ENCODE measurements at places on chromosomes 13 and 19.

DNA sequence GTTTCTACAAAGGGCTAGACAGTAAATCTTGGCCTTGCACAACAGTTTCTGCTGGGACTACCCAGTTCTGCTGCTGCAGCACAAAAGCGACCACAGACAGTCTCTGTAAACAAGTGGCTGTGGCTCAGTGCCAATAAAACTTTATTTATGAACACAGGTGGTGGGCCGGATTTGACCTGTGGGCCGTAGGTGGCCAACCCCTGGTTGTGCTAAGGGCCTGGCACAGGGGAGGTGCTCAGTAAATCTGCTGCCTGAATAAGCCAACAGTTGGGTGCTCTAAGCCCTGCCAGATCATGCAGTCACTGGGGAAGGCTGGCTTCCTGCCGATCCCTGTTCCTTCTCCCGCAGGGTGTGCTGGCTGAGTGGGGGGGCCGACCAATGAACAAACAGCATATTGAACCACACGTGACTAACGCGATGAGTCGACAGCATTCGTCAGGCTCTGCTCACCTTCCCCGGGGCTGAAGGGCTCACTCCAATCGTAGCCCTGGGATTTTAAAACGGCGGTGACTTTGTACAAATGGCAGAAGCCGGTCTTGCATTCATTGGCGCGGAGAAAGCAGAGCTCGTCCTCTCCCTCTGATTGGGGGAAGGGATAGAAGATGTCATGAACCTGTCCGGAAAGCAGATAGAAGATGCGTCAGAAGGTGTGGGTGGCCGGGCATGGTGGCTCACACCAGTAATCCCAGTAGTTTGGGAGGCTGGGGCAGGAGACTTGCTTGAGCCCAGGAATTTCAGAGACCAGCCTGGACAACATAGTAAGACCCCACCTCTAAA is 24.3 kb upstream of the MYDGF start:
- DNase-seq: peak; percentile 87

- peak; percentile 75 for DNase-seq
These were observed 39.3 kb upstream of the GAS6 start for GRCh38 chr13:113902986-113903775.

DNA sequence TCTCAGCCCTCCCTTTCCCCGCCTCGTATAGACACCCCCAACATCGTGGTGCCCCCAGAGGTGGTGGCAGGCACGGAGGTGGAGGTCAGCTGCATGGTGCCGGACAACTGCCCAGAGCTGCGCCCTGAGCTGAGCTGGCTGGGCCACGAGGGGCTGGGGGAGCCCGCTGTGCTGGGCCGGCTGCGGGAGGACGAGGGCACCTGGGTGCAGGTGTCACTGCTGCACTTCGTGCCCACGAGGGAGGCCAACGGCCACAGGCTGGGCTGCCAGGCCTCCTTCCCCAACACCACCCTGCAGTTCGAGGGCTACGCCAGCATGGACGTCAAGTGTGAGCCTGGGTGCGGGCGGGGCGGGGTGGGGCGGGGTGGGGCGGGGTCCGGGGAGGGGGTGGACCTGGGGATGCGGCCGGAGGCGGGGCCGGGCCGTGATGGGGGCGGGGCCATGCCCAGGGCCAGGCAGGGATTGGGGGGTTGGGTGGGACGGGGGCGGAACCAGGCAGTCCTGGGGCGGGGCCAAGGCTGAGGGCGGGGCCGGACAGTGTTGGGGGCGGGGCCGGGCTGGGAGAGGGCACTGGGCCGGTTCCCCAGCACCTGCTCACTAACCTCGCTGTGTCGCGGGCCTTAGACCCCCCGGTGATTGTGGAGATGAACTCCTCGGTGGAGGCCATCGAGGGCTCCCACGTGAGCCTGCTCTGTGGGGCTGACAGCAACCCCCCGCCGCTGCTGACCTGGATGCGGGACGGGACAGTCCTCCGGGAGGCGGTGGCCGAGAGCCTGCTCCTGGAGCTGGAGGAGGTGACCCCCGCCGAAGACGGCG is 7.8 kb downstream of the MAG start:
- DNase-seq: no peak

DNA sequence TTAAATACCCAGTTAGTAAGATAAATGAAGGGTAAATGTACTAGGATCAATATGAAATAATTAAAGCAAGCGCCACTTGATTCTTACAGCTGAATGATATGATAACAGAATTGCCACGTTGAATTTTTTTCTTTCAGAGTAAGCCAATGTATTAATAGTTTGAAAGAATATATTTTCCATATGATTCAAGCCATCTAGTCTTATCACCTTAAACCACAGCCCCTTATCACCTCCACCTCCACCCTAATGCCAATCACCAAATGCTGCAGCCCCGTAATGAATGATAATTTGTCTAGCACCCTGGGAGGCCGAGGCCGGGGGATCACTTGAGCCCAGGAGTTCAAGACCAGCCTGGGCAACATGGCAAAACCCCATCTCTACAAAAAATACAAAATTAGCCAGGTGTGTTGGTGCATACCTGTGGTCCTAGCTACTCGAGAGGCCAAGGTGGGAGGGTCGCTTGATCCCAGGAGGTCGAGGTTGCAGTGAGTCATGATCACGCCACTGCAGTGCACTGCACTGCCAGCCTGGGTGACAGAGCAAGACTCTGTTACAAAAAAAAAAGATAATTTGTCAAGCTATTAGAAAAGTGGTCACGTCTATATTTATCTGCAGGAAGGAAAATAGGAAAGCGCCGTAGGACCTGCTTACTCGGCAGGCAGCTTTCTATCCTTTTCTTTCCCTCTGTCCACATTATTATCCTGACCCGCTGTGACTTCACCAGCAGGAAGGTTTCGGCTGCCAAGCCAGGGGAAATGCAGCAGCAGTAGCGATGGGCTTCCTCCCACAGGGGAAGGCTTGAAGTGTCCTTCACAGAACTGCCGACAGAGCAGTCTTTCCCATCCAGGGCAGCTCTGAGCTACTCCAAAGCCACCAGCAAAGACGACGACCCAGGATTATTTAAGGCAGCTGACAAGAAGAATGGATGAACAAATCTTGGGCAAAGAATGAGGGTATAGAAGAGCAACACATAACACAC is 19.7 kb upstream of the CLN5 start:
- no peak for DNase-seq

DNA sequence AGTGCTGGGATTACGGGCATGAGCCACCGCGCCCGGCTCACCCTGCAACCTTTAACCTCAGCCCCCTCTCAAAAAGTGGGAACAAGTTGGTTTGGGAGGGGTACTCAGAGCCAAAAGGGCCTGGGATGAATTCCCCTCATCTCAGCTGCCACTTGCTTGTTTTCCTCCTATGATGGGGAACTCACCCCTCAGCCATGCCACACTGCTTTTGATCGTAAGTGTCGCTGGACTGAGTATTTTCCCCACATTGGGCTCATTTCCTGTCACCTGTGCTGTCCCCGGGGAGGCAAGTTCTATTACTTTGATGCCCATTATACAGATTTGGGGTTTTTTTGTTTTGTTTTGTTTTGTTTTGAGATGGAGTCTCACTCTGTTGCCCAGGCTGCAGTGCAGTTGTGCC is 6.5 kb downstream of the R3HDM4 start:
- DNase-seq: no peak

GRCh38 chr19:24033963-24034342 is 53.0 kb upstream of the ZNF254 start:
- peak; percentile 55 for DNase-seq

DNA sequence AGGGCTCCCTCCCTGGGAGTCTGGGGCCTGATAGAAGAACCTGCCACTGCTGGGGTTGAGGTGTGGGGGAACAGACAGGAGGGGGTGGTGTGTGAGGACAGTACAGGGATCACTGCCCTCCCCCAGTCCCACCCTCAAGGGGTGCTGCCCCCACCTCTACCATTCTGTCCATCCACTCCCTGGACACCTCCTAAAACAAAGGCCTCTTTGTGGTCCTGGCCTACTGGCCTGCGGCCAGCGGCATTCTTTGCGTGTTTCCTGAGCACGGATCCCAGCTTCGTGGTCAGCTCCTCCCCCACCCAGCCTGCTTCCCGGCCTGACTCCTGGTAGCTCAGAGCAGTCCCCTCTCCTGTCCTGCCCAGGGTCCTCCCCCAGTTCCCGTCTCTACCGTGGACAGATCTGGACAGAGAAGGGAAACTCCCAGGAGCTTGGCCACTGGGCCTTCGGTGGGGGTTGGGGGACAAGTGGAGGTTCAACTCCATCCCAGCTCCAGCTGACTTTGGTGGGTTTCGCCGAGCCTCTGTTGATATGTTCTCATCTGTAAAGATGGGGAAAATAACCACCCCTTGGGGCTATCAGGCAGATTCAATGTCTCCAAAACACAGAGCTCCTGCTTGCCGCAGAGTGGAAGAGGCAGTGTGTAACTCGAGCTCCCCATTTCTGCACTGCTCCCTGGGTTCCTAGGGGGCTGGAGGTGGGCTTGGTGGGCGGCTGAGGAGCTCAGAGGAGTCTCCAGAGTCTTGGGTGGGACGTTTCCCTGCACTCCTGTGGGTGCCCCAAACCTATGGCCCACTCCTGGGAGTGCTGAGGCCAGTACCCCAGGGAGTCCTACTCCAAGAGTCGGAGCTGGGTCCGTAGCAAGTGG is 48.7 kb downstream of the LYL1 start:
- DNase-seq: peak; percentile 98

GRCh38 chr19:11759805-11760204 is 7.0 kb upstream of the ZNF441 start:
- DNase-seq: no peak

DNA sequence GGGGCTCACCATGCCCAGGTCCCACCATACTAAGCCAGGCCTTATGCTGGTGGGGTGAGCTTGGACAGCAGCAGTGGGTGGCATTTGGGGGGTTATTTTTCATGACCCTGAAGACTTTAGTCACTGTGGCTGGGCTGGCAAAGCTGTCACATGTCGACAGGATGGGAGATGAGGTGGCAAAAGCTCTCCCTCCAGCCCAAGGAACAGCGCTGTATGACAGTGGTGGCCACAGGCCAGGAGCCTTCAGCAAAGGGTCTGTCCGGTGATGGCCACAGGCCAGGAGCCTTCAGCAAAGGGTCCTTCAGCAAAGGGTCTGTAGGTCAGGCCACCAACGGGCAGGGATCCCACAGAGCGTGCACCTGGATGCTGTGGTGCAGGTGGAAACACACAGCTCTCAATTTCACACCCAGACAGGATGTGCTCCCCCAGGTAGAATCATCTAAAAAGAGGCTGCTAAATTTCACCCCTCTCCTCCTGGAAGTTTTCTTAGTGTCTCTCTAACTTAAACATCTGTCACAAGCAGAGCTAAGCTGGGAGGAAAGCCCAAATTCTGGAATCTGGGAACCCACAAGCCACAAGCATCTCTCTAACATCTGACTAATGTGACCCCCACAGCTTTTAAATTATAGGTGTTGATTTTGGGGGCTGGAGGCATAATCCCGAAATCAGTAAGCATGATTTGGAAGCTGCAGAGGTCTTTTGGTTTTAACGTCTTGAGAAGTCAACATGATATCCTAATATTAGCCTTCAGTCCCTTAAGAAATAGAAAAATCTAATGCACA is 23.0 kb downstream of the COL4A1 start:
- peak; percentile 97 for DNase-seq

- peak; percentile 54 for DNase-seq
These were observed 475.7 kb downstream of the UQCRFS1 start for GRCh38 chr19:28737021-28737895.

DNA sequence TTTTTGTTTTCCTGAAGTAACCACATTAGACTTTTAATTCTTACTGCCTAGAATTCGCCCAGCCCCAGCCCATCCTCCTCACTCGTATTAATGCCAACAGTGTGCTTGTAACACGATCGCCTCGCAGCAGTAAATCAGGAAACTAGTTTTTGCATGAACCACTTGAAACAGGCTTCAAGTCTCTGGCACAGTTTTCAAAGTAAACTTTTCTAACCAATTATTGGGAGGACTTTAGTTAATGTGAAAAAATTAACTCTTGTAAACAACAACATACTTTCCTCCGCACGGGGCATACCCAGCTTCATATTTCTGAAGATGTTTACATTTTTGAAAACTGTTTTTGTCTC is 39.2 kb downstream of the TNFRSF19 start:
- DNase-seq: peak; percentile 64

GRCh38 chr19:49954092-49954829 is 6.7 kb downstream of the SIGLEC11 start:
- peak; percentile 29 for DNase-seq

DNA sequence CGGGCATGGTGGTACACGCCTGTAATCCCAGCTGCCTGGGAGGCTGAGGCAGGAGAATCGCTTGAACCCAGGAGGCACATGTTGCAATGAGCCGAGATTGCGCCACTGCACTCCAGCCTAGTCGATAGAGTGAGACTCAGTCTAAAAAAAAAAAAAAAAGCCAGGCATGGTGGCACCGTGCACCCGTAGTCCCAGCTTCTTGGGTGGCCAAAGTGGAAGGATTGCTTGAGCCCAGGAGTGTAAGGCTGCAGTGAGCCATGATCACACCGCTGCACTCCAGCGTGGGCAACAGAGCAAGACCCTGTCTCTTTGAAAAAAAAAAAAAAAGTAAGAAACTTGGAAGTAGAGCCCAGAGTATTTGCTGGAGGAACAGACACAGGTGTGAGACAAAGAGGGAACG is 27.7 kb downstream of the CCDC8 start:
- DNase-seq: no peak

- DNase-seq: no peak
These were observed 72.6 kb downstream of the ZNF536 start for GRCh38 chr19:30444686-30445232.

GRCh38 chr13:32968316-32968715 is 47.9 kb upstream of the KL start:
- no peak for DNase-seq

- peak; percentile 91 for DNase-seq
These were observed 4.0 kb upstream of the HOOK2 start for GRCh38 chr19:12779162-12779993.

- DNase-seq: no peak
These were observed 24.4 kb upstream of the NMRK2 start for GRCh38 chr19:3908266-3909054.

- DNase-seq: no peak
These were observed 88.6 kb downstream of the FGF9 start for GRCh38 chr13:21759463-21759862.

DNA sequence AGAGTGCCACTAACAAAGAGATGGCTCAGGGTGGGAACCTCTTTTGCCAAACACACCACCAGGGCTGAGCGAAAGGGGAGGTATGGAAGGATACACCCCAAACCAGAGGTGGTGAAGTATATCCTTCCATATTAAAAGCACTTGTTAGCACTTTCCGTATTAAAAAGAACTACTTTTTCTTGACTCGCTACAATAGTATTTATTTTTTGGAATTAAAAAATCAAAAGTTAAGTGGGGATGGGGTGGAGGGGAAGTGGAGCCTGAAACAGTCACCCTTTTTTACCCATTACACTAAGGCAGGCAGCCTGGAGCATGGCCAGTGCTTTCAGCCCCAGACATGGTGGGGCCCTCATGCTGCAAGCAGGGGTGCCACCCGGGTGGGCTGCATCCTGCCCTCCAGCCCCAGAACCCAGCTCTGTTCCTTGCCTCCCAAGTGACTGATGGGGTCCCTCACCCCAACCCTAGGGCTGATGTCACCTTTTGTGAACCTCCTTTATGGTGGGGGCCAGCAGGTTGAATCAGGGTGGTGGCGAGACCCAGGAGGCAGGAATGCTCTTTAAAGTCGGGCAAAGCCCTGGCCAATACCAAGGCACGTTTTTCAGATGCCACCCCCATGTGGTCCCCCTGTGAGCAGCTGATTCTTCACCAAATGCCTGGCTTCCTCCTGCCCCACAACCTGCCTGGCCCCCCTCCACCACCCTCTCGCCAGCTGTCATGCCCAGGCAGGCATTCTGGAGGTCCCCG is 31.0 kb downstream of the LYL1 start:
- no peak for DNase-seq

GRCh38 chr19:1624458-1624857 is 19.2 kb upstream of the UQCR11 start:
- peak; percentile 35 for DNase-seq

GRCh38 chr13:52739468-52740071 is at the start of gene CNMD:
Gene CNMD (minus strand): TSS chr13:52739820. CDS start chr13:52739701, 119 bp downstream.
- no peak for DNase-seq
